Stimulated activated CD4-positive, alpha-beta T cell treated with anti-CD3 and anti-CD28 coated beads, Interleukin-2, amount 100 ng/mL, for 24 hours (primary cell): ENCODE measurements at places on chromosomes 2 and 18.

GRCh38 chr18:2965797-2966196, 47.1 kb downstream of the LPIN2 start:
- no peak for DNase-seq

DNA sequence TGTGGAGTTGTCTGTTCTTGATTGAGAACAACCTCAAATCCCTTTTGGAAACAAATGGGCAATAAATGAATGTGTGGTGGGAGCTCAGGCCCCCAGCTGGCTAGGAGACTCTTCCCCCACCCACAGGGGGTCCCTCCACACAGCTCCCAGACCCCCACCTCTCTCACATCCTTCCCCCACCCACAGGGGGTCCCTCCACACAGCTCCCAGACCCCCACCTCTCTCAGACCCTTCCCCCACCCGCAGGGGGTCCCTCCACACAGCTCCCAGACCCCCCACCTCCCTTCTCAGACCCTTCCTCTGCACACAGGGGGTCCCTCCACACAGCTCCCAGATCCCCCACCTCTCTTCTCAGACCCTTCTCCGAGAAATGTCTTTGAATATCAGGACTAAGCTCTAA, 79.0 kb upstream of the CTDP1 start:
- no peak for DNase-seq

GRCh38 chr18:34647251-34647650, 62.8 kb upstream of the DTNA start:
- DNase-seq: no peak

DNA sequence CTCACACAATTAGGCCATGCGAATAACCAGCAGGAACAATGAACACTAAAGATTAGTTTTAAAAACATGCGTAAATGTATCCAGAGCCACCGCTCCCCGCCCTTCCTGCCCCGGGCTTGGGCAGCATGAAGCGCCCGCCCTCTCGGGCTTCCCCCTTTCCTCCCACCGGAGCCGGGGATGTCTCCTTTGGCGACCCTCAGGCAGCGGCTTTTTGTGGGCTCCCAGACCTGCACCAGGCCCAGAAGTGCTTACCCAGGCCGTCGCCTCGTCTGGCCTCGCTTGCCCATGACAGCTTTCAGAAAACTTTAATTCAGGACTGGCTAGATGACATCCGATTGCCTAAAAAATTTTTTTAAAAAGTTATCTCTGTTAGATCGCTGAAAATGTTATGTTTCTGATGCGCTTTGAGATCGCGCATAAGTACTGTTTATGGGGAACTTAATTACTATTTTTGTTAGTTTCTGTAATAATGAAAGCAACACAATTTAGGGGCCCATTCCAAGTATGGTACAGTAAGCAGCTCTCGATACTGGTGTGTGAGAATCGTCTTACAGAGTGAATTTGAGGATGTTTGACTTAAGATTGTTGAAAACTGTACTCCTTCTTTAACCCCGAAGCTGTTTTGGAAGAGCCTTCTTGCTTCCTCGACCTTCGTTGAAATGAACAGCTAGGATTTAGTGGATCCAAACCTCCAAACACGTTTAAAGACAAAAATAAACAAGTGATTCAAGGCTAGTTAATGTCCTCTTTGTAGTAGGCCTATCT, 1.1 kb downstream of the MAP3K20 start:
- peak; percentile 31 for DNase-seq

- no peak for DNase-seq
These were observed 306.2 kb upstream of the KCNJ3 start for GRCh38 chr2:154392256-154392655.

- DNase-seq: no peak
These were observed 6.0 kb downstream of the SLC39A10 start for GRCh38 chr2:195663007-195663406.

DNA sequence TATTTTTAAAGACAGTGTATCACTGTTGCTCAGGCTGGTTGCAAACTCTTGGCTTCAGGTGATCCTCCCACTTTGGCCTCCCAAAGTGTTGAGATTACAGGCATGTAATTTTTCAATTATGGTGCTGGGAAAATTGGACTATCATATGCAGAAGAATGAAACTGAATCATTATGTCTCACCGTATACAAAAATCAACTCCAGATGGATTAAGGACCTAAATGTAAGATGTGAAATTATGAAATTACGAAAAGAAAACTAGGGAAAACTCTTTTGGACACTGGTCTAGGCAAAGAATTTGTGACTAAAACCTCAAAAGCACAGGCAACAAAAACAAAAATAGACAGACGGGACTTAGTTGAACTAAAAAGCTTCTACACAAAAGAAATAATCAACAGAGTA, 31.2 kb downstream of the MAP3K2 start:
- DNase-seq: no peak

DNA sequence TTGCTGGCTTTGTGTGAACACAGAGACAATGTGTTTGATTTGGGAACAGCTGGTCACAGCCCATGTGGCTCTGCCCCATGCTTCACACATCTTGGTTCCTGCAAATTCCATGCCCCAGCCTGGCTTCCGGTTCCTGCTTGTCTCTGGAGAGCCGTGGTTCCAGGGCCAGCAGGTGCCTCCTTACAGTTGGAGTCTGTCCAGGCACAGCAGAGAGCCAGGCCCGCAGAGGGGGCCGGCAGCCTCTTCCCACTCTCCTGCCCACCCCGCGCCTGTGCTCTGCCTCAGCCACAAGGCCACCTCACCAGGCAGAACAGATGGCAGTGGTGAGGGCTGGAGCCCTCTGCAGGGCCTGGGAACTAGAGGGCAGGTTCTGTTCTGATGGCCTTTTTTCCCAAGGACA, 81.5 kb downstream of the LDLRAD4 start:
- DNase-seq: no peak

DNA sequence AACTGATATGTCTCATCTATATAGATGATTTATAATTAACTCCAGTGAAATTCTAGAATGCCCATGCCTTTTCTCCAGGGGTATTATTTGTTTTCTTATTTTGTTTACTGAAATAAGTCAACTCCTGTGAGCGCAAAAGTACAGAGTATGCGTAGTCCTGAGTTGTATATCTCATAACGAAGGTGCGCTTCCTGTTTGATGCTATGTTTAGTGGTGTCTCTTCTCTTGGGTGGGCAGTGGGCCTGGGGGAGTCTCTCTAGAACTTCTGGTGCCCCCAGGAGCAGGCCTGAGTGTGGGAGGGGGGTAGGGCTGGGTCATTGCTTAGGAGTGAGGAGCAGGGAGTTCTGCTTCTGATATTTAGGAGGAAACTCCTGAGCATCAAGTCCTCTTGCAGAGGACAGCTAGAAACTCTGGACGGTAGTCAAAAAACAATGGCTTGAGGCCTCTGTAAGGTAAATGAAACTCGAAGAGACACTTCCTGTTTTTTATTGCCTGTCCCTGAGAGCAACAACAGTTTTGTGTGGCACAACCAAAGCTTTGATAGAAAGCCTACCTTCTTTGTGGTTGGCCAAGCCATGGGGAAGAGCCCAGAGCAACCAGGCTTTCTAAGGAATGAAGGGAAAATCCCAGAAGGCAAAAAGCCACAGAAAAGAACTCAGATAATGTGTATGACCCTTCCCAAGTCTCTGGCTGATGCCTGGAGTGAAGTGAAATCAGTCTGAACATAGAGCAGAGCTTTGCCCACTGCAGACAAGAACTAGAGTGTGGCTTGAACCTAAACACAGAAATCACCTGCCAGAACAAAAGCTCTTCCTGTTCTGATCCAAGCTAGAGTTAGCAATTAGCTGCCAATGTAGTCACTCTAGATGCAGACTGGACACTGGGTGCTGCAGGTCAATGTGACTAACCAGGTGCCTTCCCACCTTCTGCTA, 8.5 kb upstream of the SP140L start:
- no peak for DNase-seq

DNA sequence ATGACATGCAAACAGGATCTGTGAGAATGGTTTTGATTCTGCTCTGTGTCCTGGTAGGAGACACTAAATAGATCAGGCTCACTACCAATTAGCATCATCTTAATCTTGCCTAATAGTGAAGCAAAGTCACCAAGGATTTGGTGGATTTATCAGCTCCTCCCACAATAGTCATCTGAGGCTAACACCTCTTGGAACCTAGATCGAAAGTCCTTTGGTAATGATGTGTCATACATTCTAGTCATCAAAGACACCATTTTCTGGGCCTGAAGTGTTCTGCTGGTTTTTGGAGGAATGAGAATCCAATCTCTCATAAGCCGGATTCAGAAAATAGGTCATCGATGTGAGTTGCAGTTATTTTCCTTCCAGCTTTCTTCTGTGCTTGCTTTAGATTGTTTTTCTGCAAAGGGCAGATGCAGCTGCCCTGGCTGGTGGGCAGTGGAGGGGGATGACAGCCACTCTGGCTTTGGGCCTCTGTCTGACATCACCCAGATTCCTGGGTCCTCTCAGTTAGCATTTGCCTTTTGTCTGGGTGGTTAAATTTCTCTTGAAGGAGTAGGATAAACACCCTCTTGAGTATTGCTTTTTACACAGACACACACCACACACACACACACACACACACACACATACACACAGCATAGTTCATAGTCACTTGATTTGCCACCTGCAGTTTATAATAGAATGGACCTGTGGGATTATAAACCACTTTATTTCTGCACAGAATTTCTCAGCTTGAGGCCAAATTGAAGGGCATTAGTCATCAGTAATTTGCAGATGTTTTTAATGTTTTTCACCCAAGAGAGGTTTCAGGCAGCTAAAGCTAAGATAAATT, at the start of gene MYO3B:
MYO3B (plus strand) TSS at position 198 of the 832 bp plus-strand sequence; CDS start at position 339, 141 bp downstream.
- no peak for DNase-seq

DNA sequence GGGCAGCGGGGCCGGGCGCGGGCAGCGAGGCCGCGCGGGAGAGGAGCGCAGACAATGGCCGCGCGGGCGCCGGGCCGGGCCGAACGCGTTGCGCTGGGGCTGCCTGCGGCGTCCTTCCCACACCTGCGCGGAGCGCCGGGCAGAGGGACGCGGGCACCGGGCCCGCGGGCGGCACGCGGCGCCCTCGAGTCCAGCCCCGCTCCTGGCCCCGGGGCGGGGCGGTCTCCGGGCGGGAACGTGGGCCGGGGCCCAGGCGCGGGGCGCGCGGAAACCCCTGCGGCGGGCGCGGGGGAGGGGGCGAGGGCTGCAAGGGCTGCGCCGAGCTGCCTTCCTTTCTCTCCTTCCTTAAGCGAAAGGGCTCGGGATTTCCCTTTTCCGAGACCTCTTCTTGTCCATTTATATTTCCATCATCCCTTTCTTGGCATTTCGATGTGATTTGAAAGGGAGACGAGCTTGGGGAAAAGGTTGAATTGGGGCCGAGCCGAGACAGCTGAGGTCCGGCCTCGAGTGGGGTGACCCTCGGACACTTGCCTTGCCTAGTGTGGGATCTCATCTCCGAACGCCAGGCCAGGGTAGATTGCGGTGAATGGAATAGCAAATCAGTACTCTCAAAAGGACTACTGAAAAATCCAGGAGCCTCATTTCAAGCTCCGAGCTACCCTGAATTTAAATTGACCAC, 676 bp downstream of the KLHL23 start:
- no peak for DNase-seq
